Right lobe of liver (tissue), 6 donors: ENCODE measurements at places on chromosomes 7 and 10.
A peak's percentile ranks its signal among the peaks of the same experiment; 100 is the strongest.

DNA sequence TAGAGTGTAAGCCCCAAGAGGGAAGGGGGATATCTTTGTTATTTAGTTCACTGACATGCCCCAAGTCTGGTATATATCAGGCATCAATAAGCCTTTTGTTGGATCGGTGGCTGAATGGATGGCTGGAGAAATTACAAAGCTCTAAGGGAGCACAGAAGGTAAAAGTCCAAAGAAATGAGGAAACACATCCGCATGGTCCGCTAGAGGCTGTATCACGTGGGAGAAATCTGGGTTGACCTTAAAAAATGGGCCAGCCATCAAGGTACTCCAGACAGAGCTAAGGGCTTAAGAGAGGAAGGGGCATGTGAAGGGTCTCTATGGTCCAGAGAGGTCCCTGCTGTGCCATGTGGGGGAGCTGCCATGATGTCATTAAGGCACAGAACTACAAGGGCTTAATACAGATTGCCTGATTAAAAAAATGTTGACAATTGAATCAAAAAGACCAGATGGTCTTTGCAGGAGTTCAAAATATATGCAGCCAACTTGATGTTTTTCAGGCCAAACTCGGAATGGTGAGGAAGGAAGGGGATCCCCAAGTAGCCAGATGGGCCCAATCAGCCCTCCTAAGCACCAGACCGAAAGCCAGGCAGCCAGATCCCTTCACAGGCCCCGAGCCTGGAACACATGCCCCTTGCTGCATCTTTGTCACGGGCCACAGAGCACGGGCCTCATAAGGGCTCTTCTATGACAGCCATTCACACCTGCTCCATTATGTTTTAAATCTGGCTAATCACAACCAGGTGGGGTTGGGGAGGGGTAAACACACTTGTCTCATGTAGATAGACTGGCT, 31.9 kb downstream of the SCRN1 start:
- H3K27me3 ChIP-seq: no peaks in the 10 kb centered on the region
- H3K36me3 ChIP-seq: no peaks in the 10 kb centered on the region

- H3K36me3 ChIP-seq: no peaks in the 10 kb centered on the region
- H3K27me3 ChIP-seq: no peaks in the 10 kb centered on the region
- H3K4me3 ChIP-seq: no peak overlapping the region
- no peak overlapping the region for H3K27ac ChIP-seq
- DNase-seq: no peak
Measured at GRCh38 chr7:124784879-124785818, 19.6 kb upstream of the GPR37 start.

DNA sequence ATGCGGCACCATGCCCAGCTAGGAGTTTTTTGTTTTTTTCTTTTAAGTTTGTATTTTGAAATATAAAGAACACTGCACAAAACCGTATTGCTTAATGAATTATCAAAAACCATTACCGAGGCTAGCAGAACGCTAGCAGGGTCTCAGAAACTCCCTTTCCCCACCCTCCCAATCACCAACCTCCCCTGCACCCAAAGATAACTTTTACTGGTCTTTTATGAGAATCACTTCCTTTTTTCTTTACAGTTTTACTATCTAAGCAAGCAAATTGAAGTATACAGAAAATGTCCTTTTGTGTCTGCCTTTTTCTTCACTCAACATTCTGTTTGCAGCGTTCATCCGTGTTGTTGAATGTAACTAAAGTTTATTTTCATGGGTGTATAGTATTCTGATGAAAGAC, 13.4 kb downstream of the HIP1 start:
- DNase-seq: no peak
- H3K4me1 ChIP-seq: no peaks in the 10 kb centered on the region
- no peaks in the 10 kb centered on the region for H3K27me3 ChIP-seq
- H3K27ac ChIP-seq: no peak overlapping the region

- H3K4me3 ChIP-seq: no peak overlapping the region
- H3K36me3 ChIP-seq: no peaks in the 10 kb centered on the region
- no peak overlapping the region for H3K27ac ChIP-seq
- H3K4me1 ChIP-seq: no peaks in the 10 kb centered on the region
- no peaks in the 10 kb centered on the region for H3K27me3 ChIP-seq
Measured at GRCh38 chr10:10540398-10540797, 477.3 kb upstream of the CELF2 start.

GRCh38 chr10:86857128-86857721, 100.2 kb downstream of the MMRN2 start:
- no peak for DNase-seq
- H3K27me3 ChIP-seq: no peaks in the 10 kb centered on the region
- H3K27ac ChIP-seq: no peak overlapping the region
- H3K36me3 ChIP-seq: no peaks in the 10 kb centered on the region

- no peak for DNase-seq
- H3K36me3 ChIP-seq: no peaks in the 10 kb centered on the region
- H3K27ac ChIP-seq: no peak overlapping the region
Measured at GRCh38 chr7:81186691-81187090, 267.8 kb upstream of the SEMA3C start.

DNA sequence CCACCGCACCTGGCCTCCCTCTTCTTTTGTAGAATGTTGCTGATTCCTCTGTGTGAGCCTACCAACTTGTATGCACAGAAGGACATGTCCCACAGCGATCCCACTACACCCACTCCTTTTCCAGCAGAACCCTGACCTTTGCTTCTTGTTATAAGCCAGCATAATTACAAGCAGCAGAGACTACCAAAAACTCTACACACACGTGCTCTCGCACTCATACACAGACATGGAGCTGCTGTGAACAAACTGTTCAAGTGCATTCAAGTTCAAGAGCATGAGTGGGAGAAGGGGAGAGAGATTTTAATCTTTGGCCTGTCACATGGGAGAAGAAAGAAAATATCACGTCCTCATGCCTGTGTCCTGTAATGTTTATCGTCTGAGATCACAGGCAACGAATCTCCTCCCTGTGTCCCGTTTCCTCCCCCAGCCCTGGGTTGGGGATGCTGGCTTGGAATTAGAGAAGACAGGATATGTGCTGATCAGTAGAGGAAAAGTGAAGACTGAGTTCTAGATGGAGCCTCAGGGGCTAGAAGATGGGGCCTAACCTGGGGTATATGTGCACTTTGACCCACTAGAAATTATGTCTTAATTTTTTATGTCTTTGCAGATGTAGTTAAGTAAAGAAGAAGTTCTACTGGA, 79.6 kb downstream of the NHLRC2 start:
- H3K4me3 ChIP-seq: no peak overlapping the region
- H3K27me3 ChIP-seq: no peaks in the 10 kb centered on the region
- no peaks in the 10 kb centered on the region for H3K4me1 ChIP-seq
- peak; percentile 64 for DNase-seq
- no peaks in the 10 kb centered on the region for H3K36me3 ChIP-seq

GRCh38 chr10:50540069-50540825, 83.5 kb downstream of the SGMS1 start:
- no peaks in the 10 kb centered on the region for H3K27me3 ChIP-seq
- DNase-seq: no peak
- H3K27ac ChIP-seq: no peak overlapping the region
- no peak overlapping the region for H3K4me3 ChIP-seq
- peaks cover 6% of the 10 kb centered on the region for H3K4me1 ChIP-seq
- no peaks in the 10 kb centered on the region for H3K36me3 ChIP-seq

GRCh38 chr10:120782336-120782735, 68.8 kb upstream of the WDR11 start:
- no peaks in the 10 kb centered on the region for H3K36me3 ChIP-seq
- no peaks in the 10 kb centered on the region for H3K27me3 ChIP-seq
- H3K27ac ChIP-seq: no peak overlapping the region
- H3K4me1 ChIP-seq: no peaks in the 10 kb centered on the region
- DNase-seq: no peak

GRCh38 chr7:94295850-94296249, 98.8 kb upstream of the COL1A2 start:
- H3K4me1 ChIP-seq: no peaks in the 10 kb centered on the region
- H3K4me3 ChIP-seq: no peak overlapping the region
- no peak overlapping the region for H3K27ac ChIP-seq
- no peaks in the 10 kb centered on the region for H3K36me3 ChIP-seq
- H3K27me3 ChIP-seq: no peaks in the 10 kb centered on the region

DNA sequence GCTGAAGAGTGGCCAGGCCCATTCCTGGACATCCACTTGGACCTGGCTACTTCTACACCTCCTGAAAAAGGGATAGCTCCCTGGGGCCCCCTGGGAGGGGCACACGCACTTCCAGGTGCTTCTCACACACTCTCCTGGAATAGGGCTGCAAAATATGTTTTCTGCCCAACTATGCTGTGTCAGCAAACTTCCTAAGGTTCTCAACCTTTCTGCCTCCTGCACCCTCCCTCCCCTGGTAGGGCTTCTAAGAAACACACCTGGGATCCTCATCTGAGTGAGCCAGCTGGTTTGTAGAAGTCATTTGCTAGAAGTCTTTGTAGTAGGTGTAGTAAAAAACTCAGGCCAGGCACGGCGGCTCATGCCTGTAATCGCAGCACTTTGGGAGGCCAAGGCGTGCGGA, 136.5 kb downstream of the ZMYND11 start:
- no peak overlapping the region for H3K4me3 ChIP-seq
- no peak overlapping the region for H3K27ac ChIP-seq
- no peak for DNase-seq
- H3K36me3 ChIP-seq: no peaks in the 10 kb centered on the region
- no peaks in the 10 kb centered on the region for H3K4me1 ChIP-seq

- no peaks in the 10 kb centered on the region for H3K36me3 ChIP-seq
- no peaks in the 10 kb centered on the region for H3K27me3 ChIP-seq
- H3K27ac ChIP-seq: no peak overlapping the region
- no peak for DNase-seq
- H3K4me3 ChIP-seq: no peak overlapping the region
Measured at GRCh38 chr7:5436003-5436678, 12.5 kb upstream of the TNRC18 start.

GRCh38 chr7:112386619-112387018, 63.6 kb upstream of the IFRD1 start:
- H3K4me3 ChIP-seq: no peak overlapping the region
- no peaks in the 10 kb centered on the region for H3K36me3 ChIP-seq
- H3K27ac ChIP-seq: no peak overlapping the region
- no peak for DNase-seq

DNA sequence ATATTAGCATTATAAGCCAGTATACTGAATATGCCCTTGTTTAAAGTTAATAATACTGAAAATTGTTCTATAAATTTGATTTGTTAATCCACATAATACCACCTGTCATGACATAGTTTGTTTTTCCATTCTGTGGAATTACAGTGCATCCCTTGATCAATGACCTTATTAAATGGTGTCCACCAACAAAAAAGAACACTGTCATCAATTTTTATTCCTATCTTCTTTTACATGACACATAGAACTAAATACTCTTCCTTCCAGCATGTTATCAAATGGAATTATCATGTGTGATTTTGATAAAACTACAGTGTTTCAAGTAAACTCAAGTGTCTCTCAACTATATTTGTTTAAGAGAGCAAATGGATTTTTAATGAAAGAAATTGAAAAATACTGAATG, 221.8 kb upstream of the MBL2 start:
- H3K27ac ChIP-seq: no peak overlapping the region
- H3K4me1 ChIP-seq: peaks cover 16% of the 10 kb centered on the region
- no peak overlapping the region for H3K4me3 ChIP-seq

DNA sequence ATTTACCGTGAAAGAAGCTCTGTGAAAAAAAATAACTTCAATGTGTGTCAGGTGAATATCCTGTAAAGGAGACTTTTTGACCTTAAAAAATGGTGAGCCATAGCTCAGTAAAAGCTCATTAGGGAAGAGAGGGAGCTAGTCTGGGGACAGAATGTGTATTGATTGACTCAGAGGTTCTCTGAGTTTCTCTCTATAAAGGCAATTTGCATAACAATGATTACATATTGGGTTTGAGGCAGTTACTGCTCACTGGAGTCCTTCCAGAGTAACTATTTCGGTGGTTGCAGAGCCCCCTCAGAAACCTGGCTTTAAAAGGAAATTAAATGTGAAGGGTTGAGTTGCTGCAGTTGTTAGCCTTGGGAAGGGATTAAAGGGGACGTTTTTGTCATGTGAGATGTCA, 181.6 kb downstream of the GALNT17 start:
- H3K4me1 ChIP-seq: no peaks in the 10 kb centered on the region
- no peak overlapping the region for H3K27ac ChIP-seq
- DNase-seq: no peak
- H3K27me3 ChIP-seq: no peaks in the 10 kb centered on the region
- H3K4me3 ChIP-seq: no peak overlapping the region

DNA sequence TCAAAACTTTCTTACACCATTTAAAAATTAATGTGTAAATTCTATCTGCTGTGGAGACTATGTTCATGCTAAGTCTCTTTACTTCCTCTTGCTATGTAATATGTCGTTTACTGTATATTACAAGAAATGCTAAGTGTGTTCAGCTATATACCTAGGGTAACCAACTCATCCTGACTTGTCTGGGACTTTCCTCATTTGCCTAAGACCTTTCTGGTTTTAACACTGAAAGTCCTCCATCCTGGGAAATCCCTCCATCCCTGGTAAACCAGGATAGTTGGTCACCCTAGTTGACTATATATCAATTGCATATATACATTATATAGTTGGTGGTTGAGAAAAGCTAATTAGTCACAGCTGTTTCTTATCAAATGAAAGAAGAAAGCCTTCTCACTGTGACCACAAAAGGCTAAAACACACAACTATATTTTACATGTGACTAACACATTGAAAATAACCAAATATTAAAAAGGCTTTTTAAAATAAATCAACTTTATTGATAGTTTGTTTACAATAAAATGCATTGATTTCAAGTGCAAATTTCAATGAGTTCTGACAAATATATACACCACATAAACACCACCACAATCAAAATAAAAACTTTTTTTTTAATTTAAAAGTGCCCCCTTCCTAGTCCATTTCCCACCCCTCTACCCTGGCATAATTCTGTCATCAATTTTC, 167.7 kb upstream of the INHBA start:
- no peaks in the 10 kb centered on the region for H3K36me3 ChIP-seq
- no peaks in the 10 kb centered on the region for H3K27me3 ChIP-seq
- no peak overlapping the region for H3K4me3 ChIP-seq
- H3K4me1 ChIP-seq: no peaks in the 10 kb centered on the region
- H3K27ac ChIP-seq: no peak overlapping the region

- H3K27me3 ChIP-seq: no peaks in the 10 kb centered on the region
- no peak for DNase-seq
- H3K27ac ChIP-seq: no peak overlapping the region
- H3K4me3 ChIP-seq: no peak overlapping the region
- no peaks in the 10 kb centered on the region for H3K4me1 ChIP-seq
- no peaks in the 10 kb centered on the region for H3K36me3 ChIP-seq
Measured at GRCh38 chr7:55245271-55245723, 119.8 kb upstream of the LANCL2 start.
